ENCODE measurements at places on chromosomes 6 and 20.
A peak's percentile ranks its signal among the peaks of the same experiment; 100 is the strongest.

- peak; percentile 24 for DNase-seq
These were observed 15.6 kb upstream of the TRIM39 start for GRCh38 chr6:30311101-30311500.

- DNase-seq: no peak
These were observed 990 bp upstream of the TRAF3IP2 start for GRCh38 chr6:111606620-111607115.

DNA sequence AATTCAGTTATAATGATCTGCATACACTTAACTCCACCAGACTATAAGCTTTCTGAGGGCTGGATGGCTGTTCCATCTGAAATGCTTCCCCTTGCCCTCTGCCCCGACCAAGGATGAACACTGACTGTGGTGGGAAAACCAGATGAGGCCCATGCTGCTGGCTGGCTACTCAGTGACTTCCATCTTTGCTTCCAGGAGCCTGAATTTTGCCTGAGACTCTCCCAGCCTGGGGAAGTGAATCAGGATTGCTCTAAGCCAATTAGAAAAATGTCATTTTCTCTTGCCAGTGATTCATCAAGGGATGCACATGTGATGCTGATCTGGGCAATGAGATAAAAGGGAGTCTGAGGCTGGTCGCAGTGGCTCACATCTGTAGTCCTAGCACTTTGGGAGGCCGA is 1.7 kb upstream of the TOMM34 start:
- DNase-seq: no peak

GRCh38 chr6:116019428-116019827 is 41.3 kb downstream of the FRK start:
- DNase-seq: no peak

- DNase-seq: no peak
These were observed 37.5 kb upstream of the IER3 start for GRCh38 chr6:30781743-30782424.

DNA sequence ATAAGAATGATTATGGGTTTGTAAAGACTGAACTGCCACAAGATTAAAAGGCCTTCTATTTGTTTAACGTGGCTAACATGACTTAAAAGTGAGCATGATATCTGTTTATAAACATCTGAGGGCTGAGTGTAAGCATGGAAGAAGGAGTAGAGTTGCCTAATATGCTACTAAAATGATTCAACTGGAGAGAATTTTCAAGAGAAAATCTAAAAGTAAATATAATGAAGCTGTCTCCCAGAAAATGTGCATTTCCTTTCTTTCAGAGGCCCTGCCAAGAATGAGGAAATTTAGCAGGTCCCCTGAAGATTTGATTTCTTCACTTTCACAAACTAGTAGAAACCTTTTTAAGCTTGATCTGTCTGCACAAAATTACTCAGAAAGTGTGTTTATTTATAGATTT is 4.2 kb upstream of the EYA4 start:
- no peak for DNase-seq

GRCh38 chr6:167266830-167267555 is 24.1 kb upstream of the UNC93A start:
- DNase-seq: no peak

DNA sequence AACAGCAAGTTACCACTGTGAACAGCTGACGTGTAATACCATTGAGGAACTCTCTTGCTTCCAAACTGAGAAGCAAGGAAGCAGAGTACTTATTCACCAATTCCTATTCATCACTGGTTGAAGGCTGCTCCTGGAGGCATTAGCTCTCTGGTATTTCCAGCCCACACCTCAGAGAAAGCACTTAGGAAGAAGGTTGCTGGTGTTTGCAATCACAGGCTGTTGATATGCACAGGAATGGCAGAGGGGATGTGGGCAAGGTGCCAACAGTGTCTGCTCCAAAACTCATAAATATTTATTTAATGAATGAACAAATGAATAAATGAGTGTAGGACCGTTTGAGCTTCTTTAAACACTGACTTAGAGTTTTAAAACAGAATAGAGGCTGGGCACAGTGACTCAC is 6.9 kb upstream of the RRBP1 start:
- DNase-seq: no peak

GRCh38 chr6:167735951-167736288 is 90.8 kb upstream of the AFDN start:
- no peak for DNase-seq

GRCh38 chr20:36017048-36017951 is 48.9 kb downstream of the CNBD2 start:
- no peak for DNase-seq

DNA sequence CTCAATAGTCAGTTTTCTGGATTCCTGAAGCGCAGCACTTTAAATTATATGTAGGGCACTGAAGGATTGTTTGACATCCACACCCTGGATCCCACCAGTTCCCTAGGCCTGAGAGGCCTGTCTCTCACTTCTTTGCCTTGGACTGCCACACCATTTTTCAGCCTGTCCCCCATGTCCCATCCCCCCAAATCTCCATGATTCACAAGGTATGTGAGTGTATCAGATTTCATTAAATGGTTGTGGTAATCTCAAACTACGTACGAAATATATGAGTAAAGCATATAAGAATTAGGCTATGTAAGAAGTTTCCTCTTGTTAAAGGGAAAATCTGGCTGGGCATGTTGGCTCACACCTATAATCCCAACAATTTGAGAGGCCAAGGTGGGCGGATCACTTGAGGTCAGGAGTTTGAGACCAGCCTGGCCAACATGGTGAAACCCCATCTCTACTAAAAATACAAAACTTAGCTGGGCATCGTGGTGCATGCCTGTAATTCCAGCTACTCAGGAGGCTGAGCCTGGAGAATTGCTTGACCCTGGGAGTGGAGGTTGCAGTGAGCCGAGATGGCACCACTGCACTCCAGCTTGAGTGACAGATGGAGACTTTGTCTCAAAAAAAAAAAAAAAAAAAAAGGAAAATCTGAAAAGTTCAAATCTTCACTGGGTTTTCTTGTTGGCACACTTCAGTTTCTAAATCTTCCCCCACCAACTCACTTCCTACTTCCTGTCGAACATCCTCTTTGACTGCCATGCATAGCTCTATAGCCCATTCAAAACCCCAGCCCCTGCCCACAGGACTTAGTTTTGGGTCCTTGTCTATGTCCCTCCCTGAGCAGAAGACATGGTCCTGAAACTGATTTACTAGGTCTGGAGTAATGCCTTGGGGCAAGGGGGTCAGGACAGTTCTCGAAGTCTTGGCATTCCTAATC is 97.3 kb upstream of the SHLD1 start:
- no peak for DNase-seq

- no peak for DNase-seq
These were observed 10.7 kb downstream of the RFPL4B start for GRCh38 chr6:112357791-112358190.

- peak; percentile 93 for DNase-seq
These were observed 23.9 kb downstream of the RPRD1B start for GRCh38 chr20:38057351-38057972.

DNA sequence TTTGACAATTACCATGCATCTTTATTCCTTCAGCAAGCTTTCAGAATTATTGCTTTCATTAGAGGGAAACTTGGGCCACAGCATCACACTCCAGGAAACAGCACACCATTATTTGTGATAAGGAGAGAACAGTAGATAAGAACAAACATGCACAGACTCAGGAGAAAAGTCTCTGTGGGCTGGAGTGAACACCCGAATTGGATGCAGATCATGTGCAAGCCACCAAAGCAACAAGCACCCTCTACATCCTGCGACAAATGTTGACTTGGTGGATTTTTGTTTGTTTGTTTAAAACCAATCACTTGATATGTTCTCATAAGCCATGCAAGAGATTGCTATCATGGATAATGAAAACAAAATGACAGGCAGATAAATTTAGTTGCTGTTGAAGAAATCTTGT is 67.7 kb upstream of the ZFP64 start:
- no peak for DNase-seq

GRCh38 chr6:121451250-121451649 is 15.8 kb downstream of the GJA1 start:
- no peak for DNase-seq

DNA sequence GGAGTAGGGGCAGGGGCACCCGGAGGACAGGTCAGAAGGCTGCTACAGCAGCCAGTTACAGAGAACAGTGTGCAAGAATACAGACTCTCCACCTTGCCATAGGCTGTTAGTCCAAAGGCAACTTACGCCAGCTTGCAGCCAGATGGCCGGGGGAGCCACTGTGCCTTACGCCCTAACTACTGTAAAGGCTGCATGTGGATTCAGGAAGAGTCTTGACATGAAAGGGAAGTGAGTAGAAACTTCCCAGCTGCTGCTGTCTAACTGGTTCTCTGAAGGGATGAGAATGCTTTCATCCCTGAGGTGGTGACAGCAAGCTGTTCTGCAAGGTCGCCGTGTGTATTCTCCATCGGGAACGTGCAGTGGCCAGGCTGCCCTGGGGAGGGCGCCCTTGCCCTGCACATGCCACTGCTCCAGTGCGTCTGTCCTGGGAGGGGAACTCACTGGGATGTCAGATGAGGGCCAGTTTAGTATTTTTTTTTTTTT is 46.1 kb downstream of the LYRM4 start:
- peak; percentile 67 for DNase-seq

Data from nephron progenitor cell (in vitro differentiated cells).